ENCODE measurements at places on chromosomes 1 and 21.
A peak's percentile ranks its signal among the peaks of the same experiment; 100 is the strongest.

DNA sequence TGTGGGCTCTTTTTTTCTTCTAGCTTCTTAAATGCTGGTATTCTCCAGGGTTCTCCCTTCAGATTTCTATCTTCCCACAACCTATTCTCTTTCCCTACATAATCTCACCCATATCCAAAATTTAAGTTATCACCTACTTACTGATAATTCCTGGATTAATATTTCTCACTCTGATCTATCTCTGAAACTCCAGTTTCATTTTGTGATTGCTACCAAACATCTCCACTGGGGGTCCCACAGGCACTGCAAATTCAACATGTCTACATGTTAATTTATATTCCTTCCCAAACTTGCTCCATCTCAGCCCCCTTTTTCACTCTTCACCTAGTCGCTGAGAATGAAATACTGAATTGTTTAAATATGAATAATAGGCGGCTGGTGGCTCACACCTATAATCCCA, 9.9 kb upstream of the C1orf141 start:
- no peak for DNase-seq

- no peak for DNase-seq
These were observed 34.6 kb upstream of the CTPS1 start for GRCh38 chr1:40944841-40945430.

DNA sequence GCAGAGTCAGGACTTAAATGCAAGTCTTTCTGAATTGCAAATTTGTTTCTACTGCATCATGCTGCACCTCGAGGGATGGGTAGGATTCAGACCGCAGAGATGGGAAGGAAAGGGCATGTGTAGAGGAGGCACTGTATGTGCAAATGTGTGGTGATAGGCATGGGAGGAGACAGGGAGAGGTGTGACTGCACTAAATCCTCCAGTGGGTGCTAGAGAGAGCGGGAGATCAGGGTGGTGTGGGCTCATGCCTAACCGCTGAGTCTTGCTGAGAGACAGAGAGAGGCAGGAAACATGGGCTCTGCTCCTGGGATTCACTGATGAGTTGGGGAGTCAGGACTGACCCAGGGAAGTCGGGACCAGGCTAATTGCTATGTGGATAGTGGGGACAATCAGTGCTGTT, 61.1 kb downstream of the PTPRU start:
- no peak for DNase-seq

- DNase-seq = peak; percentile 55
These were observed 61.6 kb downstream of the PTPRC start for GRCh38 chr1:198700396-198700795.

DNA sequence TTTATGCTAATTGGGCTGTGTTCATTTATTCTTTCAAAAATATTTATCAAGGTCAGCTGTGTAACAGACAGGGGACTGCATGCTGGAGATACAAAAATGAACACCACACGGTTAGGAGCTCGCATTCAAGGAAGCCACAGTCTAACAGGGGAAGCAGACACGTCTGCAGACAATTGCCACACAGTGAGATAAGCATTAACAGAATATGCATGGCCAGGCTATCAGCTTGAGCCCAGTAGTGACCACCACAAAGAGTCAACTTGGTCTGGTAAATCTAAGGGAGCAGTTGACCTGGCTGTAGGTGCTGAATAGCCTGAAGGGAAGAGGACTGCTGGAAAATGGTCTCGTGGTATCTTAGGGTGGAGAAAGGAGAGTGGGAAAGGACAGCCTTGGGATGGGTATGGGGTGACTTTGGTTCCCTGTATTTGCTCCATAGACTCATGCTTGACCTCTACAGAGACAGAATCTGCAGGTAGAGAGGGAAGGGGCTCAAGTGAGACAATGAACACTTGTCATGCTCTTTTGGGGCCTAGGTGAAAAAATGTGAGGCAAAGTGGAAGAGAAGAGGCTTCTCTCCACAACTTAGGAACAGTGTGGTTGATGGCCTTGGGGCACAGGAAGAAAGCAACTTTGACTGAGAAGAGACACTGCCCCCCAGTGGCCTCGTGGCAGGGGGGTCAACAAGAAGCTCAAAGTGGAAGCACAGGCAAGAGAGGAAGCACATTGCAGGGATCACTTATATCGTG, 7.6 kb upstream of the NPL start:
- peak; percentile 67 for DNase-seq

- peak; percentile 95 for DNase-seq
These were observed 174.7 kb downstream of the ADGRL4 start for GRCh38 chr1:78831731-78832360.

GRCh38 chr1:151367658-151368392, 4.7 kb downstream of the SELENBP1 start:
- no peak for DNase-seq

DNA sequence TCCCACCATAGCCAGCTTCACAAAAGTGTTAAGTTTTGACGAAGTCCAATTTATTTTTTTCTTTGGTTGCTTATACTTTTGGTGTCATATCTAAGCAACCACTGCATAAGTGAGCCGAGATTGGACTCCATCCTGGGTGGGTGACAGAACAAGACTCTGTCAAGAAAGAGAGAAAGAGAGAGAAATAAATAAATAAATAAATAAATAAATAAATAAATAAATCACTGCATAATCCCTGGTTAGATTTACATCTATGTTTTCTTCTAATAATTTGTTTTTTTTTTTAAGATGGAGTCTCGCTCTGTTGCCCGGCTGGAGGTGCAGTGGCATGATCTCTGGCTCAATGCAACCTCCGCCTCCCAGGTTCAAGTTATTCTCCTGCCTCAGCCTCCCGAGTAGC, 18.3 kb upstream of the ZFYVE9 start:
- no peak for DNase-seq

GRCh38 chr1:108643492-108644335, 17.2 kb downstream of the HENMT1 start:
- peak; percentile 85 for DNase-seq

Measured in AG10803 (cell line).